COR-L47 (cell line): ENCODE measurements at places on chromosomes 4 and X.
A peak's percentile ranks its signal among the peaks of the same experiment; 100 is the strongest.

- no peak for DNase-seq
Measured at GRCh38 chr4:84235126-84235944, 263.8 kb downstream of the NKX6-1 start.

DNA sequence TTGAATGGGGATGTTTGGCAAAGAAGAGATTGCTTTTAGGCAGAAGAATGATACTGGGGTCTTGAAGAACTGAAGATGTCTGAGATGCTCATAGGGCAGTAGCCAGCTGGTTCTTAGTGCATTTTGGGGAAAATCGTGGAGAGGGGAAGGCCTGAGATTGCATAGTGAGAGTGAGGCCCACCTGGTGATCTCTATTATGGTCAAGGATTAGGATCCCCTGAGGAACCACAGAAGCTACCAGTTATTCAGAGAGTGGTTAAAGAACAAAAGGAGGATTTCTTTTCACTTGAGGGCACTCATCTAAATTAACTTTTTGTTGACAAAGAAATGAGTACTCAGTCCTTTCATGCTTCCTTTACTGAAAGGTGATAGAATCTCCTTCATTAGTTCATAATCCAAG lies 271.3 kb upstream of the HAND2 start:
- no peak for DNase-seq

GRCh38 chr4:23728393-23728792 lies 161.5 kb downstream of the PPARGC1A start:
- no peak for DNase-seq

DNA sequence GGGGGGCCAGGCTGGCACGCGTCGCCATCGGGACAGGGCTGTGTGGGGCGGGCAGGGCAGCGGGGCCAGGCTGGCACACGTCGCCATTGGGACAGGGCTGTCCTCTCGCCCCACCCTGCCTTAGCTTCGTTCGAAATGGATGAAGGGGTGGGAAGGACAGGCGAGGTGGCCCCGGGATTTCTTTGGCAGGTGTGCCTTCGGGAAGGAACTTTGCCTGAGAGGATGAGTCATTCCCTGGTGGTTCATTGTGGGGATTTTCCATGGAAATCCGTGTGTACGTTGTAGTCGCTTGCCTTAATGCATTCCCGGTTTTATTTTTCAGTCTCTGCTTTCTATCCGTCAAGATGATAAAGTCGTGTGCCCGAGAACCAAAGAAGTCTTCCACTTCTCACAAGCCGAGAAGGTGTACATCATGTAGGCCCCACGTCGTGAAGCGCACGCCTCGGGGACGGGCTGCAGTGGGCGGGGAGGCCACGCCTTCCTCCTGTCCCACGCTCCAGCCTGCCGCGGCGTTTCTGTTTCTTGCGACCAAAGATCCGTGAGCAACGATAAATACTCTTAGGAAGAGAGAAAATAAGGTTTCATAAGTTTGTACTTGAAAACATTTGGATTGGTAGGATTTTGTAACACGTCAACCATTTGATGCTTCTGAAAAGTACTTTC lies 8.1 kb upstream of the UVSSA start:
- DNase-seq: no peak

DNA sequence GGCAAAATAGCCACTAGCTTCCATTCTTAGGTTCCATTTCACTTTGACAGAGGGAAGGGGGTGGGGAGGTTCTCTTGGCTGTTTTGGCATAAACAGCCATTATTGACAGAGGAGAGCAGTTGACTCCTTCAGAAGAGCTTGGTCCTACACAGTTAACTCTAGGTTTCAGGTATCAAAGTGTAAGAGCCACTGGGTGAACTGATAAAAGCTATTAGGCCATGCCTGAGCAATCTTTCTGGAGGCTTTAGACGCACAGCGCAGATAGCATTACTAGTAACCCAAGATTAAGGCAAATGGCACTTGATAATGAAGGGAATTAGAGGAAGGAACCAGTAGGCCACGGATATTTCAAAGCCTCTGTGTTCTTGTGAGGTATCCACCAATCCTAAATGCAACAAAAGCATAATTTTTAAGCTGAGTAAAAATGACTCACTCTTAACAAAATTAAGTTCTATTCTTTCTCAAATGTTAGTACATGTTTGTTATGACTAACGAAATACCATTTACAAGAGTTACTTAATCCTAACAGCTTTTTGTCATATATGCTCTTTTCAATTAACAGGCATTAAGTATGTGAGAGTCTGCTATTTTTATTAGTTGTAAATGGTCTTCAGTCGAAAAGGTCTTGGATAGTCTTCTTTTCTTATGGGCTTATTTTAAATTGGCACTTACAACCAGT lies 53.6 kb downstream of the SLC7A11 start:
- no peak for DNase-seq

DNA sequence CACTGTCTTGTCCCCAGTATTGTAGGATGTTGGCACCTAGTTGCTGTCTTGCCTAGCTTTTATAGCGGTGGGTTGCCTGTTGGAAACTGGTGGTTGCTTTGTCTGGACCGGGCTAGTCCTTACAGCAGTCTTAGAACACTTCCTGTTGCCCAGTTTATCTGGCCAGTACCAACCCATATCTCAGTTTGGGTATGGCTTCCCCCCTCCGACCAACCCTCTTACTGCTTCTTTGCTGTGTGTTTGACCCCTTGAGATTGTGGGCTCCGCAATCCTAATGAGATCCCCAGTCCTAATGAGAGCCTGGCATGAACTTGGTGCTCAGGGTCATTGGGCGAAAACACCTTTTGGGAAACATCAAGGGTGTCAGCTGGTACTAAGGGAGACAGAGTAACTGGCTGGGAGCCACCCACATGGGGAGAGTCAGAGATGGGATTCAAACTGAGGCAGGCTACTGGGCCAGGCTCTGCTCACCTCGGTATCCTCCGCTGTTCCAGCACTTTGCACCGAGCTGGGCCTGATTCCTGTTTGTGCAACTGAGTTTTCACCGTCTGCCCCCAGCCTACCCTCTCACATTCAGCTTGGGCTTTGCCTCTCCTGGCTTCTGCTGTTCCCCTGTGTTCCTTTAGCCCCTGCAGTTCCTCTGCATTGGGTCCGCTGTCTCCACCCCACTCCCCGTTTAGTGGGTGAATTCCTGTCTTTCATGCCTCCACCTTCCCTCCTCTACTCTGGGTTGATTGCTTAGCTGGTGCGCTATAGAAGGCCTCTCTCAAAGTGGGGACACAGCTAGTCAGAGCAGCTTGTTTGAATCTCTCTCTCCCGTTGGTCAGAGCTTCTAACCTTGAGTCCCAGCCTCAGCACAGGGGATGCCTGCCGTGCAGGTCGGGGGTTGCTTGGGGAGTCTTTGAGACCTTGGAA lies 1.6 kb downstream of the TBC1D14 start:
- DNase-seq: no peak

GRCh38 chrX:48468247-48468671 lies 1.8 kb downstream of the SLC38A5 start:
- no peak for DNase-seq

DNA sequence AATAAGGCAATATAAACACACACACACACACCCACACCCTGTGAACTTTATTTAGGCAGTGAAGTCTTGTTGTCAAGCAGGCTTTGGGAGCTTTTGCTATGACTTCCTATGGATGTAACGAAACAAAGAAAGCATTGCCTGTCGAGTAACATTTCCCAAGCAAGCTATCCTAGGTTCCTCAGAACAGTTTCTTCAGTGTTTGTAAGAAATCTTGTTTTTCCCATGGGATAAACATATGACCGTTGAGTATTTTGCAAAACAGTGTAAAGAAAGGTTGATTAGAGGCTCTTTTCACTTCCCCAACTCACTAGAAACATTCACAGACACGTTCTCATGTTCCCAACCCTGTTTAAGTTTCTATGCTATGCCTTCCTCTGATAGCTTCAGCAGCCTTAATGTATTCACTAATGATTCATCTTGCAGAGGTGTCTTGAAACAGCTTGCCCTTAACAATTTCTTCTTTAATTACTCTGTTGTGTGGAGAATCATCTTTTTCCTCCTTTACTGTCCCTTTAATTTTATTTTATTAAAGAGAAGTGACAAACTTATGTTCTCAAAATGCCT lies 1947.1 kb upstream of the TENM3 start:
- DNase-seq: no peak

GRCh38 chrX:8987672-8988250 lies 46.2 kb downstream of the FAM9B start:
- no peak for DNase-seq

- no peak for DNase-seq
Measured at GRCh38 chrX:65420154-65420553, 114.4 kb downstream of the LAS1L start.

- DNase-seq: no peak
Measured at GRCh38 chr4:9898596-9899305, 117.3 kb downstream of the DRD5 start.

DNA sequence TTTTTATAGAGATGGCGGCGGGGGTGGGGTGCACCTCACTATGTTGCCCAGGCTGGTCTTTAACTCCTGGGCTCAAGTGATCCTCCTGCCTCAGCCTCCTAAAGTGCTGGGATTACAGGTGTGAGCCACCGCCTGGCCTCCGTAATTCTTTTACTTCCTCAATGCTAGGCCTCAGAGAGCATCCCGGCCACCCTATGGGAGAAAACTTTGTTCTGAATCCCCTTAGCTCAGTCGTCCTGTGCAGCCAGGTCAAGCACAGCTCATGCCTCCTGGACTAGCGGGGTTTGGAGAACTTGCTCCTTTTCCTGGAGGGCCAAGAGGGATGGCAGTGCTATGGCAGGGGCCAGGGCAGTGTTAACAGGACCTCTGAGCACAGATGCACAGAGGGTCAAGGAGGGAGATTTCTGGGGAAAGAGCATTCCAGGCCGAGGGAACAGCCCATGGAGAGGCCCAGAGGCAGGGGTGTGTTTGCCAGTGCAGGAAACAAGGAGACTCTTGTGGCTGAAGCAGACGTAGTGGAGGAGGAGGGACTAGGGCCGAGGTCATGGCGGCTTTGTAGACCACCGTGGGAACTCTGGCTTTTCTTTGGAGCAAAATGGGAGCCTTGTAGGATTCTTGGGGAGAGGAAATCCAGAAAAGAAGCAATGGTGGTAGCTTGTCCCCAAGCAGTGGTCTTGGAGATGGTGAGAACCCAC lies 9.8 kb upstream of the TNIP2 start:
- DNase-seq: no peak

DNA sequence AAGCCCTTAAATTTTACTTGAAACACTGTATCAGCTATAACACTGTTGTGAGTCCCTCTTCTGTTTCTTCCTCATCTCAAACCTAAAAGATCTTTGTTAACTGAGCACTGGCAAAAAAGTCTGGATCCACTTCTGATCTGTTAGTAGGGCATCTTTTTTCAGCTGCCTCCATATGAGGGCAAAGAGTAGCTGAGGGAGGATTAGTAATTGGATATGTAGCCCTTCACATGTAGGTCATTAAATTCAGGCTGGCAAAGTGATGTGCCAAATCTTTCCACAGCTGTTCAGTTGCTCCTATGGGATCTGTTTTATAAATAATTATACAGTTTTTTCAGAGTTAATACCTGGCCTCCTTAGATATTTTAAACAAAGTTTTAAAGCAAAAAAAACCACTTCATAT lies 1.1 kb upstream of the TRMT10A start:
- DNase-seq: no peak

- no peak for DNase-seq
Measured at GRCh38 chr4:84177831-84178542, 321.1 kb downstream of the NKX6-1 start.

- no peak for DNase-seq
Measured at GRCh38 chr4:169464080-169464479, 148.3 kb downstream of the NEK1 start.

- DNase-seq: no peak
Measured at GRCh38 chr4:147025042-147025441, 79.4 kb upstream of the TTC29 start.

DNA sequence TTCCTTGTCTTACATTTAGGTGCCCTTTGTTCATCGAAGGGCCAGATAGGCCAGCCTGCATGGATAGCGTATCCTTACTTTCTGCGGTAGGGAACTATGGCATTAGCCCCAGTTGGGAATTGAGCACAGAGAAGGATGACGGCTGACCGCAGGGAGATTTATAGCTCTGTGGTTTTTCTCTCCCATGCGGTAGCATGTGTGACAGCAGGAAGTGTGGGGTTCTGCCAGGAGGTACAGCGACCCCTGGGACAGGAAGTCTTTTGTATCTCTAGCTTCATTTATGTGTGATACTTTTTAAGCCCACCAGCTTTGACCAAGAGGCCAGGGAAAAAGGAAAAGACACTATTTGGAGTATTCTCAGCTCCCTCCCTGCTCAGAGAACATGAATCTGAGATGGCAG lies 33.1 kb downstream of the GAB3 start:
- DNase-seq: no peak

- peak; percentile 39 for DNase-seq
Measured at GRCh38 chr4:184473499-184474262, 669 bp downstream of the IRF2 start.

GRCh38 chrX:151396042-151396824 lies 773 bp upstream of the VMA21 start:
- peak; percentile 77 for DNase-seq

DNA sequence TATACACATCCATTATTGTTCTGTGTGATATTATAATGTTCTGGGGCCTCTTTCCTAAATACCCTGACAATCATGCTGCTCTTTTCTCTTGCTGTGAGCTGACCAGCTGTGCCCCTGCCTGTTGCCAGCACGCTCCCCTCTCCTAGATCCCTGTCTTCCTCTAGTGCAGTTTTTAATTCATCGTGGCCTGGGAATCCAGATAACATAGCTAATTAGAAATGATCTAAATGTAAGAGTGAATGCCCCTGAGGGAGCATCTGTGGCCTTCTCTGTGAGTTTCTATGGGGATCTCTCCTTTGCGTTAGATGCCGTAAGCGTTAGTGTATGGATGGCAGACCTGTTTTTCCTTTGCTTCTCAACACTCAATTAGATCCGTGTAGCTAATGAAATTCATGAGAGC lies 434.3 kb downstream of the SPRY1 start:
- no peak for DNase-seq

GRCh38 chr4:10180927-10181744 lies 64.5 kb upstream of the WDR1 start:
- DNase-seq: no peak

GRCh38 chrX:27751976-27752375 lies 55.8 kb upstream of the MAGEB10 start:
- DNase-seq: no peak

GRCh38 chr4:47562297-47562696 lies 77.2 kb downstream of the ATP10D start:
- DNase-seq: no peak

DNA sequence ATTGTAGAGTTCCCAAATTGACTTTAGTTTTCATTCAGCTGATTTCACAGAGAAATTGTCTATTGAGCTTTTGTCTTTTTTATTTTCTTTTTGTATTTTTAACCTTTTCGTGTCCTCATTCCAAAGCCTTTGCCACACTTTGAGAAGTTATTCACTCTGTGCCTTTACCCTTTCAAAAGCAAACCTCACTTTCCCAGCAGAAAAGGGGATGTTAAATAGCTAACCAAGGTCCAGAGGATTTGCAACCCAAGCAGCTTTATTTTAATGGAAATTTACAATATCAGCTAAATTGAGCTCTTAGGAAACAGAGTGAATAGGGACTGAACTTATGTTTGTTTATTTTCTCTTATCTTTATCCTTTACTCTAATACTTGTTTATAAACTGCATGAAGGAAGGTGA lies 428.8 kb downstream of the PCDH7 start:
- no peak for DNase-seq
